Esophagus mucosa (tissue), 1 donor: ENCODE measurements at places on chromosomes 3 and 15. TPM values are rescaled to one million over a fixed set of nuclear protein-coding genes. Genes with fewer than 3 reads are reported as not detected.

DNA sequence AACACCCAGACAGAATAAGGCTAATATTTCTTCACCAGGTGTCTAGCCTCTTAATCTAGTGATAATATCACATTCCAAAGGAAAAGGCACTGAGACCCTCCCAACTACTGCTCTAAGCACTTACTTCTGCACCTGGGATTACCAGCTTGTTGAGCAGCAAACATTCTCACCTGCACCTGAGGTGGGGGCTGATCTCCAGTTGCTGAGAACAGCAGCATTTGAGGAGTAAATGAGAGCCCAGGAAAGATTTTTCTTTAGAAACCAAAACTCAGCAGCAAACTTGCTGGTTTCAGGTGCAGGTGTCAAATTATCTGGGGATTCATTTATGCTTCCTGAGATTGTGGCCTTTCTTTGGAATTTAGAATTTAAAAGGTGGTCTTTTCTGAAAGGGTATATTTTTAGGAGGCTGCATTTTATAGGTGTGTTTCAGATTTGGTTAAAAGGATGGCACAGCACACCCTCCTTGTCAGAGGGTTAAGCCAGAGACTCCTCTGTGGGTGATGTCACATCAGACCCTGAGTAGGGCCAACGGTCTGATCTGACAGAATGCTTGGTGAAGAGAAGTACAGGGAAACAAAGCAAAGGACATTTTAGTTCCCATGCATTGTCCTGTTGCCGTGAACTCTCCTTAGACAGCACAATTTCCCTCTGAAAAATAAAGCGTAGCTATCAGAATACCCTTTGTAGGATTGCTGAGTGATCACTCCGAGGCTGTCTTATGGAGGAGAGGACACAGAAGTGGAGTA lies 411.0 kb upstream of the ATP11B start:
- ATAC-seq, result no peak

DNA sequence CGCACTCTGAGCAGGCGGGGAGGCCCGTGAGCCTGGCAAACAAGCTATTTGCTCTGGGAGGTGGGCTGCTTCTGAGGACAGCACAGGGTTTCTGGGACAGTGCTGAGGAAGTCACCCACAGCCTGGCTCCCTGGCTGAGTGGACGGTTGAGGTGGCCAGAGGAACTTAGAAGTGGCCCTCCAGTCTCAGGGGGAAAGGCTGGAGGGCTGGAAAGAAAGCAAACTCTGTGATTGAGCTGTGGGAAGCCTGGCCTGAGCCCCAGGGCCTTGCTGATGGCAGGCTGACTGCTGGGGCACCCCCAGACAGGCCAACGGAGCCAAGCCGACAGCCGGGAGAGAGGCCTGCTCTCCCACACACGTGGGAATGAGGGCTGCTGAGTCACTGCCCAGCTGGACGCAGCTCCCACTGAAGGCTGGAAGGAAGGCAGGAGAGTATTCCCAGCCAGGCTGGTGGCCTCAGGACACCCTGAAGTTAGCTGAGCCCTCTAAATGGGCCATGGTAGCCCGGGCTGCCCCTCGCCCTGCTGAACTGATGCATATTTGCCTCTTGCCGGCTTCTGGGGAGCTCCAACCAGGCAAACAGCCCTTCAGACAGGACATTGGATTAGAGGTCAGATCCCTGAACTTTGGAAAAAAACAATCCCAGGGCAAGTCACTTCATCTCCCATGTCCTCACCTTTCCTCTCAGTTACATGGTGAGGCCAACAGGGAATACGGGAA lies 98.0 kb upstream of the TLE3 start:
- ATAC-seq, result peak; percentile 27

GRCh38 chr15:56211960-56212550 lies 31.6 kb downstream of the RFX7 start:
- ATAC-seq, result no peak

DNA sequence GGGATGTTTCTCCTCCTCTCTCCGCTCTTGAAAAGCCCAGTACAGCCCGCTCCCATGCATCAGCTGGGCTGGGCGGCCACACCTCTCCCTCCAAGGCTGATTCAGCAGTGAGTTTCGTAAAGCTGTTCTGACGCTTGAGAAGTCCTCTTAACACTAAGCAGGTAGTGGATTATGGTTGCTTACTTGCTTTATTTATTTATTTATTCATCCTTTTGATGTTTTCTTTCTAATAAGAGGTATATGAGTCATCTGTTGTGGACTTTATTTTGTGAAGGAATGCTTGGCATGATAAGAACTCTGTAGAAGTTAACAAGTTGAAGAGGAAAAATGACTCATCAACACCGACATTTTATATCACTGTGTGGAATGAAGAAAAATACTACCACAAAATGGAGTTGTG lies 285.0 kb downstream of the SQOR start:
- peak; percentile 92 for ATAC-seq

DNA sequence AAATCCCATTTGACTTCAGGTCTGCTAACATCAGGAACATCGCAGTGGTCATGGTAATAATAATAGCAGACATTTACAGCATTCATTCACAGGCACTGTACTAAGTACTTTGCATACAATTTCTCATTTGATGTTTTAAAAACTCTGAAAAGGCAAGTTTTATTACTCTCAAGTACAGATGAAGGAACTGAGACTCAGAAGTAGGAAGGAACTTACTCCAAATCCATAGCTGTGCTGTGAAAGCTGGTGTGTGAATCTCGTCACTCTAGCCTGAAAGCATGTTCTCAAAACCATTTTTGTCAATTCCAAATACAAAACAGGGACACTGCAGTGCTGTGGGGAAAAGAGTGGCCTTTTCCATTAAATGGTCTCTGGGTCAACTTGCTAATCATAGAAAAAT lies 179.9 kb downstream of the FAM43A start:
- ATAC-seq, result no peak

- peak; percentile 50 for ATAC-seq
These were observed 28.8 kb upstream of the VILL start for GRCh38 chr3:37961622-37962431.

DNA sequence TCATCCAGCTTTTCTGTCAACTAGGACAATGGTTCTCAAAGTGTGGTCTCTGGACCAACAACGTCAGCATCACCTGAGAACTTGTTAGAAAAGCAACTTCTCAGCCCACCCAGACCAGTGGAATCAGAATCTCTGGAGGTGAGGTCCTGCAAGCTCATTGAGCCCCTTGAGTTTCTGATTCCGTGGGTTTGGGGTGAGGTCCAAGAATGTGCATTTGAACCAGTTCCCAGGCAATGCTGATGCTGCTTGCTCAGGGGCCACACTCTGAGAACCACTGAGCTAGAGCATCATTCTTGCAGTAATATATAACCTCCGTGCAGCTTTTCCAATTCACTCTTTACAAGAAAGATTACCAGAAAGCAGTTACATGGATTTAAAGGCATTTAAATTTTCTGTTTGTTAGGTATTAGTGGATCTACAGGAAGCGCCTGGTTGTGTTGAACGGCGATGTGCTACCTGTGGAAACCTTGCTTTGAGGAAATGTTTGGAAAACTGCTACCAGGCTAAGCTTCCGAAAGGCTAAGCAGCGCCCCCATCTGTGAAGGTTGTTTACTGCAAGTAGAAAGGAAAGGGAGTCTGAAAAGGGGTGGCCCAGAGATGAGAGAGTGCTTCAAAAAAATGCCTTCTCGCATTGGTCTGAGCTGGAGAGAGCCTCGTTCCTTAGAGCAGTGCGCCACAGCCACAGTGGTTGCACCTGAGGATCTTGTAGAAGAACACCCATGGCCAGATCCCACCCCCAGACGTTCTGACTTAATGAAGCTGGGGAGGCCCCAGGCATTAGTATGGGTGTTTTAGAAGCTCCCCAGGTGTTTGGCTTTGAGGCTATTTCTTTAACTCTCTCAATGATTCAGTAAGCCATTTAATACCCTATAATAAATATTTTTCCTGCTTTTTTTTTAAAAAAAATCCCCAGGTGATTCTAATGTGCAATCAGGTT lies 50.0 kb downstream of the RLBP1 start:
- ATAC-seq, result no peak

- no peak for ATAC-seq
These were observed 54.0 kb upstream of the BBX start for GRCh38 chr3:107468782-107469181.

DNA sequence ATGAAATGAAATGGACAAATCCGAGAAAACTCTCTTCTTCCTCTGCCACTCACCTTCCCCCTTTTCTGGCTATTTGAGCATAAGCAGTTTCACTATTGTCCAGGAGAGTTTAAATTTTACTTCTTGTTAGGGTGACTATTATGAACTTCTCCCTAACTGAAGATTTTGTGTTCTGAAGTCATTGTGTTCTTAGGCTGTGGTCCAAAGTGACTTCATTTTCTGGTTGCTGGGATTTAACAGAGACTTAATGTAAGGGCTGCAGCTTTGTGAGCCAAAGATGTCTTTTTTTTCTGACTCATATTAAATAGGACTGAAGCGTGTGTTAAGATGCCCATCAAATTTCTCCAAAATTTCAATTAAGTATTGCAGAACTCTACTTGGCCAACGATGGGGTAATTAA lies 46.5 kb upstream of the FSTL1 start:
- no peak for ATAC-seq

The TMEM158 gene
- total RNA-seq, result 3.5 TPM

The CLDN18 gene
- total RNA-seq, result not detected
